ENCODE measurements at places on chromosomes 6 and 20.

DNA sequence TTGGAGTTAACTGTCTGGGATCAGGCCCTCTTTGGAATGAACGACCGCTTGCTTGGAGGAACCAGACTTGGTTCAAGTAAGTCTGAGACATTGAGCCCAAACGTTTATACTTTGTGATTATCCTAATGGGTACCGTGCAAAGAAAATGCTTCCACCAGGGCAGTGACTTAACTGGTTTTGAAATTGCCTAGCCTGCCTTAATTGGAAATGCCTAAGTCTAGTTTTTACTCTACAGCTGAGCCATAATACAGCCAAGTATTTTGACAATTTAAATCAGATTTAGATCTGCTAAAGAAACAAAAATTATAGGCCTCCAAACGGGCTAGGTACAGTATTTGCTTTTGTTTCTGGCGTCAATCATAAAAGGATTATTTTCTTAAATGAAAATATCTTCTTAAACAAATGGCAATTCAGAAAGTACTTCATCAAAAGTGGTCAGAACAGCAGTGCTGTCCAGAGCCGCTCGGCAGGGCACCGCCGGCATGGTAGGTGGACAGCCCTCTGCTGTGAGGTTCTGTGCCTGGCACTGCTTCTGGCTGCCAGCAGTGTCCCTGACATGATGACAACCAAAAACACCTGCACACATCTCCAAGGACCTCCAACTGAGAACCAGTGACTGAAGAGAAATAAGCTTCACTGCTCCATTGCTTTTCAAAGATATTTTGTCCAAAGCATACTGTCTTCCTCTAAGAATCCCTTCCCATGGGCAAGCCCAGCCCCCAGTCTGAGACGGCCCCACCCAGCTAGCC, 55.6 kb downstream of the EZR start:
- DNase-seq: no peak

DNA sequence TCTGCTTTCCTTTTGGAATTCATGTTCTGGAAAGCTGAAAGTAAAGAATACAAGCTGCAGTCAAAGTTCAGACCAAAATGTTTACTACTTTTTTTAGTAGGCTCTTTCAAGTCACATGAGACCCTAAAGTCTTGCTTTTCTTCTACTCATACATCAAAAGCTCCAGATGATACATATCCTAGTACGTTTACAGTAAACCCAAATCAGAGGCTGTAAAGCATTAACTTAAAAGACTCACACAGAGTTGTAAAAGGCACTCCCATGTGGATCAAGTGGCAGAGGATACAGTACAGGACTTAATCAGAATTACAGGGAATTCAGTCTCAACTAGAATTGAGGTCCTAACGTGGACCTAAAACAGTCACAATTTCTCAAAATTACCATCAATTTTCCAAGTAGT, 40.7 kb downstream of the STK38 start:
- no peak for DNase-seq

DNA sequence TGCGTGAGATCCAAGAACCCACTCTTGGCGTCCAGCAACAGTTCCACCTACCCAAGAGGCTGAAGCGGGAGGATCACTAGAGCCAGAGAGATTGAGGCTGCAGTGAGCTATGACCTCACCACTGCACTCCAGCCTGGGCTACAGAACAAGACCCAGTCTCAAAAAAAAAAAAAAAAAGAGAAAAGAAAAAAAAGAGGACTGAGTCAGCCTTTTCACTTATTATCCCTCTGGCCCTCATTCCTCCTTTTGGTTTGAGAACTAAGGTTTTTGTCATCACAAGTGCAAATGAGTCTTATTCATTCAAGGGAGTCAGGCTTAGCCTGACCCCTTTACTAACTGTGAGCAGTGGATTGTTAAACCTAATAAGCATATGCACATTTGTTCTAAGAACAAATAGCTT, 37.9 kb upstream of the JARID2 start:
- no peak for DNase-seq

DNA sequence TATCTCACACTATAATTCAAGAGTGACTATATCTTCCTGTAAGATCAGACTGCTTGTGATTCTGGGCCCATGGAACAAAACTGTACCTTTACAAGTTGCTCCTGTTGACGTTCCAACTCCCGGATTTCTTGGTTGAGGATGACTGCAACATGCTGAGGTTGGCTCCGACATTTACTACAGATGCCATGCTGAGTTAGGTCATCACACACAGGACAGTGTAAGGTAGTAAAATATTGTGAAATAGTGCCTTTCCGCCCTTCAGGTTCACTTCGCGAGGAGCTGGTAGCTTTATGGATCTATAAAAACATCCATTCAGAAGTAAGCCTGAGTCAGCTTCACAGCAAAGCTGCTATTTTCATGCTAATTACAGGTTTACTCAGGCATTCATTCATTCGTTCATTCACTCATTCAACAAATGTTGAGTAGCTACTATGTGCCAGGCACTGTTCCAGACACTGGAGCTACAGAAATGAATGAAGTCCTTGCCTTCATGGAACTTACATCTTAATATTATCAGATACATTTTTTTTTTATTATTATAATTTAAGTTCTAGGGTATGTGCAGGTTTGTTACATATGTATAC, 175.7 kb downstream of the REV3L start:
- DNase-seq: no peak

- no peak for DNase-seq
These were observed 78.4 kb downstream of the ERMARD start for GRCh38 chr6:169829786-169830185.

- DNase-seq: no peak
These were observed 37.7 kb downstream of the HLA-DRB5 start for GRCh38 chr6:32492351-32492750.

- no peak for DNase-seq
These were observed 54.2 kb upstream of the FRMD1 start for GRCh38 chr6:168133168-168133561.

DNA sequence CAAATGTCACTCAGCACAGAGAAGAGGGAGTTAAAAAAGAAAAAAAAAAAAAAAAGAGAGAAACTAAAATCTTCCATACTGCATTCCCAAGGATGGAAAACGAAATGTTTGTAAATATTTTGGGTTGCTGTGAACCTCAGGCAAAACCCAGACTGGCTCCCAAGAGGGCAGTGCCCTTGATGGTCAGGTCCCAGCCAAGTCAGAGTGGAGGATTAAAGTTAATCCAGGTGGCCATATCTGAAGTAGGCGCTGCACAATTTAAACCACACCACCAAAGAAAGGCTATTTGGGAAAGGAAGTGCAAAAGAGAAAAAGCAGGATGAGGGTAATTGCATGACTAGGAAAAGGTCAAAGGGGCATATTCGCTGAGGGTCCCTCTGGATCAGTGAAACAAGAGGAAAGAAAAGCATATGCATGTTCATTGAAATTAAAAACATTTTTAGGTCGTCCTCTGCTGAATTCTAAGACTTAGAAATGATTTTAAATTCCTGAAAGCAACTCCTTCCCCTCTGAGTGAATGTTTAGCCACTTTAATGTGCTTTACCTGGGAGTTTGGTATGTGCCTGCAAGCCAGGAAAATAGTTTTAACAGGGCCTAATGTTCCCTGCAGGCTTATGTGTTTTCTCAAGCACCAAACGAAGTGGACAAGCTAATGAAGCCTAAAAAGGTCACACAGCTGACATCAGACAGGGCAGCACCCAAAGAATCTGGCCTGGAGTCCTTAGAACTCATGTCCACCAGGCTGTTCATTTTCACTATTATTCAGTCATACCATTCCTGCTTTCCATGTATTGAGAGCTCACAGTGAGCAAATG, 159.1 kb downstream of the HACE1 start:
- DNase-seq: no peak

GRCh38 chr6:117397536-117398227, 28.1 kb downstream of the ROS1 start:
- DNase-seq: no peak

GRCh38 chr6:98566126-98566525, 268.2 kb upstream of the POU3F2 start:
- no peak for DNase-seq

DNA sequence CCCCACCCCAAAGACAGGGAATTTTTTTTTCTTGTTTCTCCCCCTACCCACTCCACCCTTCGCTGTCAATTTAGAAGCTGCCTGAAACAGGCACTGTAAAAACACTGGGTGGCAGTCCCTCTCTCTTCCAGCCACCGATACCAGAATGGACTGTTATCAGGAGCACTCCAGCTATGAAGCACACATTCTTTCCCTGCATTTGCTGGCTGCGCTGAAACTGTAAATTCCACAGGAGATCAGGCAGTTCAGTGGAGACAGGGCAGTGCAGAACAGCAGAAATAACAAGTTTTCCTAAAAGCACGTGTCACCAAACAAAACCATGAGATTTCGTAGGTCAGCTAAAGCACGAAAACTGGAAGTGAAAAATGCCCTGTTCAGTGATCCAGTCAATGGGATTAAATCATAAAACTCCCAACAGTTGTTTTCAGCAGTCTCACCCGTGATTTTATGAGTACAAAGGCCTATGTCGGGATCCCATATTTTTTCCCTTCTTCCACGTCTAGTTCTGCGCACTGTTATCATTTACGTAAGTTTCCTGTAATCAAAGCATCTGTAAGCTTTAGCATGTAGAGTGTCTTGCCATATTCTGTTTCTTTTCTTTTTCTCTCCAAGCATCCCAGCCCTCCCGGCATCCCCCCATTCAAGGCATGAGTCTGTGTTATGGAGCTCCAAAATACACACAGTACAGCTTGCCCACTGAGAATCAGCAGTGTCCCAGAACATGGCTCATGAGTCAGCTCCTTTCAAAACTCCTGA, 359.9 kb upstream of the EPHA7 start:
- DNase-seq: no peak

DNA sequence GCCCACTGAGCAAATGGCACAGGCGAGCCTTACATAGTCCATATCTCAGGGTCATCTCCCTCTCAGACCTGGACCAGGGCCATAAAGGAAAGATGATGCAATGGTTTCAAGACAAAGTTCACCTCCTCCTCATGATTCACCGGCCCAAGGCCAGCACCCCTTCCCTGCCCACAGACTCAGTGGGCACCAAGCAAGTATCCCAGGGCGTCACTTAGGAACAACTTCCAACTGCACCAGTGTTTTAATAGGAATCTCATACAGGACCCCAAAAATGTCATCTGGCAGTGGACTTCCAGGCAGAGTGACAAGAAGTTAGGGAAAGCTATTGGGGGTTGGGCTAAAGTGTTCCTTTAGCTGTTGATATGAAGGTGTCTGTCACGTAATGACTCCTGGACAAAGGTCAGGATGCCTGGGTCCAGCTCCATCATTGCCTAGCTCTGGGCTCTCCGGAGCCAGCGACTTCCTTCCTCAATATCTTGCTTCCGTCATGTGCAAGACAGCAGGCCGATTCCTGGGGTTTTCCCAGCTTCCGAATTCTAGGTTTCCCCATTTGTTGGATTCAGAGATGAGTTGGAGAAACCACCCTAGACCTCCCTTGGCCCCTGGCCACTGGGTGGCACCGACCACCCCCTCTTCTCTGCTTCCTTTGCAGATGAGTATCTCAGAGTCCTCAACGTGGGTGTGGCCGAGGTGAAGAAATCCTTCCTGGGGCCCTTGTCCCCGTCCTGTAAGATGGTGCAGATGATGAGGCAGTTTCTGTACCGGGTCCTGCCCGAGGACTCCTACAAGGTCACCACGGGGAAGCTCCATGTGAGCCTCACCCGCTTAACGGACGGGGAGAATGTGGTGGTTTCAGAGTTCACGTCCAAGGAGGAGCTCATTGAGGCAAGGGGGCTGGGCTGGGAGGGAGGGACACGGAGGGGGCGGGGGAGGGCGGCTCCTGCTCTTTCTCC, 21.1 kb downstream of the PNPLA1 start:
- no peak for DNase-seq

DNA sequence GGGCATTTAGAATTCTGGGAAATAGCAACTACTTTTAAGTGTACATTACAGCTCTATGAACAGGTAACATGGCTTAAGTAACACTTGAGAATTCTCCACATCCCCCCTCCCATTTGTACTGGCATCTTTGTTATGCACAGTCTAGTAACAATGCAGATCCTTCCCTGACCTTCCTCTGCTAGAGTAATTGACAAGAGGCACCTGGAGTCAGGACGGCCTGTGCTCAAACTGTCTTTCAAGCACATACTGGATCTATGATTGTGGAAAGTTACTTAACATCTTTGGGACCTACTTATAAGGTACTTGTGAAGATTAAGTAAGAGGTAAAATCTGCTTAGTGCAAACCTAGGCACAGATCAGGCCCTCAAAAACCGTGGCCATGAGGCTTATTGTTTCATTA, 21.9 kb upstream of the GSTA3 start:
- no peak for DNase-seq

- no peak for DNase-seq
These were observed 200.0 kb downstream of the LY86 start for GRCh38 chr6:6788394-6789032.

DNA sequence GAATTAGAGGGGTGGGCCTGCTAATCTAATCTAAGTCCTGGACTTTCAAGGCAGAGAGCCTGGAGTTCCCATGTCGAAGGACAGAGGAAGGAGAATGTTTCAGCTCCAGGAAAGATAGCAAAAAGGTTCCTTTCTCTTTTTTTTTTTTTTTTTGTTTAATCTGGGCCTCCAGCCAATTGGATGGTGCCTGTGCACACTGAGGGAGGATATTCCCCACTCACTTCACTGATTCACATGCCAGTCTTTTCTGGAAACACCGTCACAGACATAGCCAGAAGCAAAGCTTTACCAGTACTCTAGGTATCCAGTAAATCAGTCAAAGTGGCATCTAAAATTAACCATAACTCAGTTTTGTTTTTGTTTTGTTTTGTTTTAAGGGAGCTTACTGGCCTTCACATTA, 721.1 kb downstream of the TENT5A start:
- no peak for DNase-seq

Measured in naive thymus-derived CD8-positive, alpha-beta T cell (primary cell).